NCI-H748 treated with DMSO at 0.1 percent for 48 hours (cell line): ENCODE measurements at places on chromosomes 7 and 10.

DNA sequence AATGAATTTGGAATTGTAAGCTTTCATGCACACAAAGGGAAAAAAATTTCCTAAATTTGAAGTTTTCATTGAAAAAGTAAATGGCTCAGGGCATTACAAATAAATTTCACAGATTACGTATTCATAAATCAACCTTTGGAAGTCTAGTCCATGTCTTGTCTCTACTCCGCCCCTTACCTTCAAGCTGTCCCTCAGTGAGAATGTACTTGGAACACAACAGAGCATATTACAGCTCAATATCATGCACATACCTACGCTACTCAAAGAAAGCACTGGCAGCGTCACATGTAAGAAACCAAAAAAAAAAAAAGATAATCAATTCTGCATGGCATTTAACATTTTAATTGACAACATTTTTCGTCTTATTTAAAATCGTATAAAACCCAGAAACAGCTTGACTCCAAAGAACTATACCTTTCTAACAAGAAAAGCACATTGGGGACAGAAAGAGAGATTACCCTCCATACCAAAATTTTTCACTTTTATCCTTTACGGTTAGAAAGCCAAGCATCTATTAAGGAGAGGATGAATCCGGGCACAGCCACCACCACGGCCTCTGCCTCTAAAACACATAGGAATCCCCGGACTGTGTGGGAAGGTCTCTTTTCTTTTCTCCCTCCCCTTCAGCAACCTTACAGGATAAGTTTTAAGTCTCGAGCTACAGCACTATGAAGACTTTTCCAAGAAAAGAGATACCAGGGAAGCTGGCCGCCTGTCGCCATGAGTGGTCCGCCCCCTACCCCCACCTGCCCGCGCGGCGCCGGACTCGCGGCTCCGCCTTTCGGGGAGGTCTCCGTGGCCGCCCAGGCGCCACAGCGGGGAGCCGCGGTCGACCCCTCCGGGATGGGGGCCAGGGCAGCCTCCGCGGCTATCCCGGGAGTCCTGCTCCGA, 1.1 kb downstream of the JMJD1C start:
- DNase-seq = no peak

DNA sequence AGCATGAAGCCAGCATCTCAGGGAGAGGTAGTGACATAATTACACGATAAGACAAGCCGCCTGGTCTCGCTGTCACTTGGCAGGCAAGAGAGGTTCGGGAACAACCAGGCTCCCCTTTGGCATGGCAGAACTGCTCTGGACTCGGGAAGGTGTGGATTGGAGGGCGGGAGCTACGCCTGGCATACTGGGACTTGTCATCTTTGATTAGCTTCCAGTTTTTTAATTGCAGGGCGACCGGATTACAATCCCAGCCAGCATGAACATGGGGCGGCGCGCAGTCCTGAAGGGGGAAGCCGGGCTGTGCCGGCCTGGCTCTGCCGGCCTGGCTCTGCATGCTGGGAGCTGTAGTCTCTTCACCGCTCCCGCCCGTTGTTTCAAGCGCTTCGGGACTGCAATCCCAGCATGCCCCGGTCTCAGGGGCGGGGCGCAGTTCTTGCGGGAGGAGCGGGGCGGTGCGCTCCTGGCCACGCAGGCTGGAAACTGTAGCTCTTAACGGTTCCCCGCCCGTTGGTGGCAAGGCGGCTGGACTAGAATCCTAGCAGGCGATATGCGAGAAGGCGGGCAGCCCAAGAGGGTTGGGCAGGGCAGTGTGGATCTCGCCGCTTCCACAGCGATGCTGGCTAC, 45.5 kb upstream of the ZNF716 start:
- peak; percentile 41 for DNase-seq

DNA sequence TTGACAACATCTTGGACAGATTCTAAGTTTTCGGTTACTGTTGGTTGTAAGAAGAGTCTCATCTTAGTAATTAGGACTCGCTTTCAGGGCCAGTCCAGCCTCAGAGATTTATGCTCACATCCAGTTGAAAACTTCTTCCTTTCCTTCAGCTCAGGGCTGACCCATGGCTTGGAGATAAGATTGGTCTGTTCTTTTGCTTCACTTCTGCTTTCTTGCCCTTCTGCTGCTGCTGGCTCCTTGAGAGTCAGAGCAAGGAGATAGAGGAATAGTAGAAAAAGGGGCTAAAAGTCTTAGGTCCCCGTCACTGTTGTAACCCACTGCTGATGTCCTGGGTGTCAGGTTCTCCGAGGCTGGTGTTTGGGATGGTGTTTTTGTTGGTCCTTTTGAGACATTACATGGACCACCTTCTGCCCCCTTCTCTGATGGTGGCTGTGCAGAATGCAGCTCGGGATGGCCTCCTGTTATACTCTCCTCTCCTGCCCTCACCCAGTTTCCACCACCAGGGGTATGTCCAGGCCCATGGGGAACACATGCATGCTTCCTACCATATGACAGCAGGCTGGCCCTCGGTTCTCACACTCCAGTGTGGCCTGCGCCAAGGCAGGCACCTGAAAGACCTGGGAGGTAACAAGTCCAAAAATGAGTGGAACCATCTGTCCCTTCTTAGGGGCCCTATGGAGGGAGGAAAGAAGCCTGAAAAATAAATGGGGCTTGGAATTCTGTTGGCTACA, 67.8 kb upstream of the PCBD1 start:
- no peak for DNase-seq

DNA sequence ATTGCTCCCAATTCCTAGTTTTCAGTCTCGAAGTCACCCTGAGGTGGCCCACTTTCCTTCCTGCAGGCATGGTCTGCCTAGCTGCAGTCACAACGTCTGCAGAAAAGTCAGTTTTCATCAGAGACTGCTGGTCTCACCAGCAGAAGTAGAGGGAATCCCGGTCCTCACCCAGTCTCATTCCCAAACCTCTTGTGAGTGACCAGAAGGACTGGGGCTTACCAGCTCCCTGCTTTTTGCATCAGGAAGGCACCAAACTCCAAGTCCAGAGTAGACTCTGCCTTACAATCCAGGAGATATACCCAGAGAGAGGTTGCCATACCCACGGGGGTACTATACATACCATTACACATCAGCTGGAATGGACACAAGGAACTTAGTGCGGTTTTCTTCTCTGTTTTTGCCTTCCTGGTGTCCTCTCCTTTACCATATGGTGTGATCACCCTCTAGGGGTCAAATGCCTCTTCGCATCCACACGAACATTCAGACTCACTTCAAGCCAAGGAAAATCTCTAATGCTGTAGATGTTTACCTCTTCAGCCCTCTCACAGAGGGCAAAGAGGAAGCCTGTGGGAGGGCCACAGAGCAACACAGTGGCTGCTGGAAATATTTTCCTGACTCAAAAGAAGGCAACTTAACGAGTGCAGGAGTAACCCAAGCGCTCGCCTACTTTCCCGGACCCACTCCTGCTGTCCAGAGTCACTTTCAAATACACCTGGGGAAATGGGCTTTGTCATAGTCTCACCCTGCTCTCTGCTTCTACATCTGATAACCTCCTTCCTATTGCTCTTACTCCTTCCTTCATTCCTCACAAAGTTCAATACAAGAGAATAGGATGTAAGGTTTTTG, 220.9 kb downstream of the C7orf25 start:
- DNase-seq = no peak

- DNase-seq = no peak
Observed at GRCh38 chr7:2947058-2947780, 96.4 kb downstream of the CARD11 start.
